MV-4-11 (cell line): ENCODE measurements at places on chromosomes 5 and 9.

DNA sequence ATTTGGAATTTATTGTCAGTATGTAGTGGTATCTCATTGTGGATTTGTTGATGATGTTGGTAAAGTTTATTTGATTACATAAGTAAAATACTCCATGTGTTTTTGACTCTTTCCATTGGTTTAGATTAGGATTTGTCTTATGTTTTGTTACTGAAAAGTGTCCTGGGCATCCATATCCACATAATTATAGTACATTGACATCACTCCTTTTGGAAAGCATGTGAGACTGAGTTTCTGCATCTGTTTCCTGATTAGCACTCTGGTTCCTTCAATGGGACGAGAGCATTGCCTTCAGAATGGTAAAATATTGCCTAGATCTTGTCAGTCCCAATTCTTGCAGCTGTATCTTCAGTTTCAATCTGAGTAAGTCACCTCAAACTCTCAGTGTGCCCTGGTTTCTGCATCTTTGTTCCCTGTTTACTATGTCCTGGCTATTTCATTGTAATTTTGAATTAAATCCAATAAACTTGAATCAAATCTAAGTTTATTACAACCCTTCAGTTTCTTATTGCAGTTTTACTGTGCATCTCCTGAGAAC is 128.1 kb downstream of the FBXO38 start:
- DNase-seq: no peak

DNA sequence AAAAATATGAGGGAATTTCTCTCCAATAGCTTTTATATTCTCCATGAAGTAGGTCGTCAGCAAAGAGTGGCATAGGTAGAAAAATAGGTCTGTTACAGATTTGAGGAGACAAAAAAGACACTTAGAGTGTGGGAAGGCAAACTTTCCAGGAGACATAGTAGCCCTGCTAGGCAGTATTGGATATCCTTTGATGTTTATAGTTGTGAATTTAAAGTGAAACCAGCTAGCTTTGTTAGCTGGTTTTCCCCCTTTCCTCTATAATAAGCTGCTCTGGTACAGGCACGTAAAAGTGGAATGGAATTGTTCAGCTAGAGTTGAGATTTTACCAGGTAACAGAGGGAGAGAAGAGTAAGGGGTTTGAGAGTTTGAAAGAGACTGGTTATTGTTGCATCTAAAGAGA is 17.1 kb upstream of the APC start:
- DNase-seq: no peak

DNA sequence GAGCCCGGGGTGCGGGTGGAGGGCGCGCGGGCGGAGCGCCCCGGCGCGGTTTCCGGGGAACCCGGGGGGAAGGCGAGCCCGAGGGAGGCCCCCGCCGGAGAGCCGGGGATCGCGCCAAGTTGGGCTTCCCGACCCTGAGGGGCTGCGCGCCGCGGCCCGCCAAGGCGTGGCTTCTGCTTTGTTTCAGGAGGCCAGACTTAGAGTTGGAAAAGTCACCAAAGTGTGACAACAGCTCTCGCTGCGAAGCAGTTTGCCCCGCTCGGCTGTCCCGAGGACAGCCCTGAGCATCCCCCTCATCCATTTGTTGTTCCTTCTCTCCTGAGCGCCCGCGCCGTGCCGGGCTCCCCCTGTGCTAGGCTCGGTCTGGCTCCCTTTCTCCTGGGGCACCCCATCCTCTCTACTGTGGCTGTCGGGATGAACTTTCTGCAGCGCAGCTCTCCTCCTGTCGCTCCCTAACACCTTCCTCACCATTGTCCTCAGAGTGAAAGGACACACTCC is 410 bp downstream of the GLIPR2 start:
- DNase-seq: no peak

DNA sequence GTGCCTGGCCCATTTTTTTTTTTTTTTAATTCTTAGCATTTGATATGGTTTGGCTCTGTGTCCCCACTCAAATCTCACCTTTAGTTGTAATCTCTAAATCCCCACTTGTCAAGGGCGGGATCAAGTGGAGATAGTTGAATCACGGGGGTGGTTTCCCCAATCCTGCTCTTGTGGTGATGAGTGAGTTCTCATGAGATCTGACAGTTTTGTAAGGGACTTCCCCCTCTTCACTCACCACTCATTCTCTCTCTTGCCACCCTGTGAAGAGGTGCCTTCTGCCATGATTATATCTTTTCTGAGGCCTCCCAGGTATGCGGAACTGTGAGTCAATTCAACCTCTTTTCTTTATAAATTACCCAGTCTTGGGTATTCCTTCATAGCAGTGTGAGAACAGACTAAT is 27.2 kb downstream of the NDUFAF2 start:
- DNase-seq: no peak

DNA sequence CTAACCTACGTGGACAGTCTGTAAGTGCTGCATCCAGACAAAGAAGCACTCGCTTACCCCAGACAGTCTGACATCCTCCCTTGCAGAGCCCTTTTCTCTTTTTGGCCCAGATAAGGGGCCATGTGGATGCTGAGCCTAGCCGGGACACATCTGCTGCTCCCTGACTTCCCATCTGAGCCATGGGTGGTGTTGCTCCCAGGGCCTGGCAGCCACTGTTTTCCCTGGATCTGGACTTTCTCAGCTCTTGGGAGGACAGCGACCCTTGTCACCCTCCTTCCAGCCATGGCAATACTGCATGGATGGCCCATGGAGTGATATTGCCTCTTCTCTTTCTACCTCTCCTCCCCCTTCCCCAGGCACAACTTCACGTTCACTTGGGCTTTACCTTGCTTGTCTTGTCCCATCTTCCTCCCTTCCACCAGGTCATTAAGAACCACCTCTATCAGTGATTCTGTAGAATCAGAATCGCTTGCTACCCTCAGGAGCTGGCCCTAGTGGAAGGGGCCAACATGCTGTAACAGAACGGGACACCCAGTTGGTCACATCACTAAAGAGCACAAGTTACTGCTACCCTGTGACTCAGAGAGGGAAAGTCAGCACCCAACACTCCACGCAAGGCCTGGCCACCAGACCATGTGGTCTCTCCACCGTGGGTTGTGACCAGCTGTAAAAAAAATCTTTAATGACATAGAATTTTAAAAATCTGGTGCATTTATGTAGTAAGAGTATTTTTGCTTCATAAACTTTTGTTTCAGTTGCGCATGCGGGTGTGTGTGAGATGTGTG is 4.4 kb downstream of the NEURL1B start:
- DNase-seq: no peak

DNA sequence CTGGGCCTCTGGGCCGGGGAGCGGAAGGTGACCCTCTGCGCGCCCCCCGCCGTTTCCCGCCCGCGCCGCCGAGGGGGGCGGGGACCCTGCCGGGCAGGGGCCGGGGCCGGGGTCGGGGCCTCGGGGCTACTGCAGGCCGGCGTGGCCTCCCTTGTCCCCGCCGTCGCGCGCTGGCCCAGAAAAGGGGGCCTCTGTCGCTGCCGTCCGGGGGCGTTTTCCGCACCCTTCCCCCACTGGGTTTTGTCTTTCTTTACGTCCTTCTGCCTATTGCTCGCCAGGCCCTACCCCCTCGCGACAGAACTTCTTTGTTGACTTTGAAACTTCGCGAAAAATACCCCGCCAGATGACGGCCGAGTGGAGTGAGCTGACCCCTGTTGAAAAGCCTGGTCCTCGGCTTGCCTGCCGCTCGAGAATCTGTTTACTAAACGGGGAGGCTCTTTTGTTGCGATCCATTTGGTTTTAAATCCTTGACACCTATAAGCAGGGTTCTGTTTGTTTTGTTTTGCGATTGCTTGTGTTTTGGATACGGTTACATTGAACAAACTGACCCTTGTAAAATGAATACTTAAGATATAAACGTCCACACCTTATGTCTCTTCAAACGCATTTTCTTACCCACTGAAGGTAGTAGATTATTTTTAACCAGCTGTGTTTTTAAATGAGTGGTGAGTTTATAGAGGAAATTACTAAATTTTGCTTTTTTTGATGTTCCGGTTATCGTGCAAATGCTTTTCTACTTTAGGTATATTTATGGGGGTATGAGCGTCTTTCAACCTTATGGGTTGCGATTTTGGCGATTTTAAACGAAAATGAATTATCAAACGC is 765 bp downstream of the MARCHF6 start:
- DNase-seq: no peak

GRCh38 chr5:180990086-180990881 is 1.6 kb downstream of the BTNL3 start:
- no peak for DNase-seq

DNA sequence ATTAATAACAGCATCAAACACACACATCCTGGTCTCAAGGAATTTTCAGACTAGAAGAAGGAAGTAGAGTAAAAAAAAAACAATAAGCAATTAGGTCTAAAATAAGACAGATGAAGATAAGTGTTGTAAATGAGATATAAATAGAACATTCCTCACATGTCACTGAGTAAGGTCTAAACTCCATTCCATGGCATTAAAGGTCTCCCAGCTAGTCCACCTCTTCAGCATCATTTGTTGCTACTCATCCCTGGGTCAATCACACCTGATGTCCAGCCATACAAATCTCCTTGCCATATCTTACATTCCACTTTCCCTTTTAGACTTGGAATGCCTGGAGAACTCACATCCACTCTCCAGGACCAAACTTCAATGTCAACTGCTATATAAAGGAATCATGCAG is 214.1 kb upstream of the KLF4 start:
- DNase-seq: no peak

- DNase-seq: no peak
These were observed 139.6 kb downstream of the HTR1A start for GRCh38 chr5:63822614-63823013.

DNA sequence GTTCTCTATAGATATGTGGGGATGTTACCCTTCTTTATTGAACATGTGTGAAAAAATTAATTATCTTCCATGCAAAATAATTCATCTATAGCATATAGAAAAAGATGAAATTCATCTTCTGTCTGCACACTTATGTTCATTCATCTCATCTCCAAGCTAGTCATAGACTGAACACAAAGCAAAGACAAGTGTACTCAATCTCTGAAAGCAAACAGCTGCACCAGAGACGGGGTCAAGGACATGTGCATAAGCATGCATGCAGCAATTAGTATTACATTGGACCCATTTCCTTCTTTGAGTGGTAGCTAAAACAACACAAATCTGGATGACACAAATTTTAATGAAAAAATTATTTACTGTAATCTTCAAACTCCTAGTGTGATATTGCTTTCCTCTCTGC is 547.0 kb upstream of the COX7C start:
- DNase-seq: no peak

DNA sequence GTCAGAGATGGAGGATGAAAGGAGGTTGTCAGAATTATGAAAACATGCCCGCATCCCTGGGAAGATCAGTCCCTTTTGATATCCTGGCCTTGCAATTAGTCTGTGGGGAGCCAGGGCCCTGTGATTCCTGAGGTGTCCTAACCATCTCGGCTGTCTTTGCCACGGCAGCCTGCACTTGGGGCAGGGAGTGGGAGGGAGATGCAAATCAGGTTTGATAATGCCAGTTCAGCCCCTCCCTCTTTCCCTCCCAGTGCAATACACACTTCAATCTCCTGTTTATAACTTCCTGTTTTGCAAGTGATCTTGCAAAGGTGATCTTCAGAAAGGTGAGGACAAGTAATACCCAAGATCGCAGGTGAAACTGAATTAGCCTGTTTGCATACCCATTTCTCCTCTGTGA is 114.0 kb upstream of the ALDH1B1 start:
- no peak for DNase-seq

- no peak for DNase-seq
These were observed 3.7 kb downstream of the TMEM245 start for GRCh38 chr9:109115931-109116526.

- no peak for DNase-seq
These were observed 10.4 kb downstream of the TAF11L12 start for GRCh38 chr5:17620627-17621026.

DNA sequence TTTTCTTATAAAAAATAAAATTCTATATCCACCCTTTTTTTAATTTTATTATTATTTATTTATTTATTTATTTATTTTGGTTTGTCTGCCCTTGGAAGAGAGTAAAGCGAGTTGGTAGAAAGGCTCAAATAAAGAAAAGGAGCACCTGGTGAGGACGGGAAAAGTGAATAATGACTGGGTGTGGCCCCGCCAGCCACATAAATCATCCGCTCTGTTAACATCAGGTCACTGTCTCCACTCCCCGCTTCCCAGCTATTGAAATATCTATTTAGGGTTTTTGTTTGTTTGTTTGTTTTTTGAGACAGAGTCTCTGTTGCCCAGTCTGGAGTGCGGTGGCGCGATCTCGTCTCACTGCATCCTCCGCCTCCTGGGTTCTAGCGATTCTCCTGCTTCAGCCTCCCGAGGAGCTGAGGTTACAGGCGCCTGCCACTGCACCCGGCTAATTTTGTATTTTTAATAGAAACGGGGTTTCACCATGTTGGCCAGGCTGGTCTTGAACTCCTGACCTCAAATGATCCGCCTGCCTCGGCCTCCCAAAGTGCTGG is 844 bp downstream of the POLR3G start:
- no peak for DNase-seq

DNA sequence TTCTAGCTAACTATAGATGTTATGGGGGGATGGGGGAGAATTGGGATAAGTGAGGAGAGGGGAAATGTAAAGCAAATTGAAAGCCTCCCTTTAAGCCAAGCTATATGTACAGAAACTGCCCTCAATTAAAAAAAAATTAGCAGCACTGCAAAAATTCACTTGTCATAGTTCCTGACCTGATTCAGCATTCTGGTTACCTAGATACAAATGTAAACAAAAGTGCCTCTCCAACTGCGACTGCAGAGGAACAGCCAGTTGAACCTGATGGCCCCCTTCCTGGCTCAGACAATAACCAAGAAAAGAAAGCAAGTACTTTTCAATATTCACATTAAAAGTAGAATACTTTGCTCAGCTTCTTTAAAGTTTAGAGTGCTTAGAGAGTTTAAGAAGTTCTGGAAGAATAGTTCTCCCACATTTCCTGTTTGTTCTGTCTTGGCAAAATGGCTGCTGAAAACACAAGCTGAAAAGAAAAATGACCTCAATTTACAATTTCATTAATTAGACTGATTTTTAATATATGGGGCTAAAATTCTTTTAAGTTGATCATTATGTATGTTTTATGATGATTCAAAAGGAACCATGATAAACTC is 1.5 kb downstream of the FAM81B start:
- DNase-seq: peak; percentile 13

GRCh38 chr5:65923339-65923738 is 3.0 kb upstream of the ERBIN start:
- no peak for DNase-seq

DNA sequence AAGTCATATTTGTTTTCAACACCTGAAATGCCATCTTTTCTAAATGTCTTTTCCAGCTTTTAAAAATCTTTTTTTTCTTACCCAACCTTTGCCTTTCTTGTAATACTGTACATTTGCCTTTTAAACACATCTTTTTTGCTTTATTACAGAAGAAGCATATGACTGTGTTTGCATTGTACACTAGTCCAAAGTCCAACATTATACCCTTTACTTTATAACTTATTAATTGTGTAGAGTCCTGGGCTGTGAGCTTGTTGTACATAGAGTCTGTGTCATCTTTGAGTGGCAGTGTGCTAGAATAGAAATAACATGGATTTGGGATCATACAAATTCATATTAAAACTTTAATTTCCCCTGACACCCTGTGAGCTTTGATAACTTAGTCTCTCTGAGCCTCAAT is 23.7 kb downstream of the CWC27 start:
- DNase-seq: no peak

GRCh38 chr5:17895288-17896033 is 261.2 kb downstream of the TAF11L14 start:
- peak; percentile 43 for DNase-seq
